Stimulated activated CD8-positive, alpha-beta memory T cell treated with anti-CD3 and anti-CD28 coated beads, Interleukin-2, amount 100 ng/mL, for 1 hour (primary cell): ENCODE measurements at places on chromosomes 1 and 21.

- DNase-seq: no peak
Measured at GRCh38 chr1:226779561-226779960, 40.5 kb upstream of the ITPKB start.

- DNase-seq: no peak
Measured at GRCh38 chr21:38459490-38459889, 38.8 kb downstream of the ERG start.

- DNase-seq: no peak
Measured at GRCh38 chr1:26470878-26471497, 1.3 kb upstream of the HMGN2 start.

DNA sequence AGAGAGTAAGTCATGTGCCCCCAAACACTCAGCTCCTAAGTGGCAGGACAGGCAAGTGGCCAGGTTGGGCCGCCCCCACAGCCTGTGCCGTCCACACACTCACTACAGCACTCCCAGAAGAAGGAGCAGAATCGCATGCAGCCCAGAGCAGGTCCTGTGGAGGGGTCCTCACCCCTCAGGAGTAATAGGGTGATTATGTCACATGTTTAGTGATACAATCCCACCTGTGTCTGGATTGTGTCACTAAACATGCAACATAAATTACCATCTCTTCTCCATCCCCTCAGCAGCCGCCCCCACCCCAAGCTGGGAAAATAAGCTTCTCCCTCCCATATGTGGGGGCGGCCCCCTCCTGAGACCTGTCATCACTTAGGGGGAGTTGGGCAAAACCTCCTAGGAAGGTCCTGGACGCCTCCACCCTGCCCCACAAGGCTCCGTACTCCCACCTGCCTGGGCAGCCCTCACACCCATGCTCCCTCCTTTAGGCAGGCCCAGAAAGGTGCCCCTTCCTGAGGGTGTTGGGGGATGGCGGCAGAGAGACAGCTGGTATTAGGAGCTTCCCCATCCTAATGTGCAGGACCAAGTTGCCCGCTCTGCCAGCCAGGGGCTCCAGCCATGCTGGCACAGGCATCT lies 56.9 kb downstream of the STUM start:
- DNase-seq: no peak

DNA sequence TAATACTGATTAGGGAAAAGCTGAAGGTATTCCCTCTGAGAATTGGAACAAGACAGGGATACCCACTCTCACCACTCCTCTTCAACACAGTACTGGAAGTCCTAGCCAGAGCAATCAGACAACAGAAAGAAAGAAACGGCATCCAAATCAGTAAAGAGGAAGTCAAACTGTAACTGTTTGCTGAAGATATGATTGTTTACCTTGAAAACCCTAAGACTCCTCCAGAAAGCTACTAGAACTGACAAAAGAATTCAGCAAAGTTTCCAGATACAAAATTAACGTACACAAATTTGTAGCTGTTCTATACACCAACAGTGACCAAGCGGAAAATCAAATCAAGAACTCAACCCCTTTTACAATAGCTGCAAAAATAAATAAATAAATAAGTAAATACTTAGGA lies 78.6 kb downstream of the EXTL2 start:
- no peak for DNase-seq

- DNase-seq: no peak
Measured at GRCh38 chr1:175866776-175867175, 123.4 kb upstream of the TNR start.

- no peak for DNase-seq
Measured at GRCh38 chr1:174911606-174912005, 88.1 kb upstream of the CACYBP start.

DNA sequence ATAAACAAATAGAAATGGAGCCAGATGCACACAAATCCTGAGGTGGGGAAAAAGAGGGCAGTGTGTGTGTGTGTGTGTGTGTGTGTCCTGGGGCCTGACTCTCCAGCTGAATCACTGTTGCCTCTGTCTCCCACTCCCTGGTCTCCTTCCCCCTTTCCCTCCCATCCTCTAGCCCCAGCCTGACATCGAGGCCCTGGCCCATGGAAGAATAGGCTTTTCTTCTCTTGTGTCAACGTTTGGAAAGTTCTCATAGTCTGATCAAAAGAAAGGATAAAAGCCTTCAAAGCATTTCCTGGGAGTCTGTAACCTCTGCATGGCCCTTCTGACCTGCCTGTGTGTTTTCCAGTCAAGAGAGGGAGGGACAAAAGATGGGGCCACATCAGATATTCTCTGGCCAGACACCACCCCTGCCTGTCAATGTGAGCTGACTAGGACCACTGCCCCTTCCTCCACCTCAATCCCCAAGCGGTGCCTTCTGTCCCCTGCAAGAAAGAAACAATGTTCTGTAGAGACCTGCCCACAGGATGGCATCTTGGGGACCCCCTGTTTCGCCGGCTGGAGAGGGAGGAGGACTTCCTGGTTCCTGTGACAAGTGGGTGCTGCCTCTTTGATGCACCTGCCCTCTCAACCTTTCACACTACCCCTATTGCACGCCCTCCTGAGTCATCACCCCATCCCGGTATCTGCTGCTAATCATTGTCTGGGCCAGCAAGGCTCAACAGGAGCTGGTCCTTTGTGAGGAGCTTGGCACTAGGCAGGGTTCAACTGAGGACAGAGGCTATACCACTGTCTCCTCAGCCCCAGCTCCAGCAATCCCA lies 16.2 kb downstream of the KCNJ10 start:
- no peak for DNase-seq

DNA sequence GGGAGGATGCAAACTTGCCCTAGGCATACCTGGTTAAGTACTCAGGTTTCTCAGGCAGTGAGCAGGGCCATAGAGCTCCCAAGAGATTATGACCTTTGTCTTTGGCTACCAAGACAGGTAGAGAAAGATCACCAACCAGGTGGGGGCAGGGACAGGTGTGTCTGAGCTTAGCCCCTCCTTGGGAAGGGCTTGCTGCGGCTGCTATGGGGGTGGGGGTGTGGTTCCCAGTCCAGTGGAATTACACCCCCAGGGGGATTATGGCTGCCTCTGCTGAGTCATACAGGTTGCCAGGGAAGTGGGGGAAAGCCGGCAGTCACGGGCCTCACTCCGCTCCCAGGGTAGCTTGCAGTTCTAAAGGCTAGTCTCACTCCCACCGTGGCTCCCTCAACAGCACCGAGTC lies 65.2 kb upstream of the FAM163A start:
- no peak for DNase-seq

DNA sequence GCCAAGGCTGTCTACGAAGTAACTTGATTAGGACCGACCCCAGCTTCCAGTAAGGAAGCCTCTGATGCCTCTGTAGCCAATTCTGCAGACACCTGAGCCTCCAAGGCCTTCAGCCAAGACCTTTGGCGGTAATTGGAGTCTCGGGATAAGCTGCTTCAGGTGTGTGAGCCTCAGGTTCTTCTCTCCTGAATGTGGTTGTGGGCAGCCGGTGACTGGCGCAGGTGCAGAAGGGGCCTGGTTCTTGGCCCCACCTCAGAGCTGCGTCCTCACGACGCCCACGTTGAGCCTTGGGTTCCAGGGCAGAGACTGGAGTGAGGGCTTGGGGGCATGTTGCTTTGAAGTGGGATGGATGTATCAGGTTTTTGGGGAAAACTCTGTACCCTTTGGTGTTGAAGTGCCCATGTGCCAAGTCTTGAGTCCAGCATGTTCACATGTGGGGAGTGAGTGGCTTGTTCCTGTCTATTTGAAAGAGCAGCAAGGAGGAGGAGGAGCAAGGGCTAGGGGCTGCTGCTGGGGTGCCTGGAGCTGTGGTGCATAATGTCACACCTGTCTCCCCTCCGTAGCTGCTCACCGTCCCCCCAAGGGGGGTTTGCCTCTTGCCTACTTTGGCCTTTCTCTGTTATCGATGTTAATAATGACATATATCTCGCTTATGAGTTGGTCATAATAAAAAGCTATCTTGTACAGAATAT lies 1.4 kb downstream of the PSEN2 start:
- no peak for DNase-seq

- DNase-seq: no peak
Measured at GRCh38 chr1:240597153-240597745, 14.7 kb downstream of the GREM2 start.

DNA sequence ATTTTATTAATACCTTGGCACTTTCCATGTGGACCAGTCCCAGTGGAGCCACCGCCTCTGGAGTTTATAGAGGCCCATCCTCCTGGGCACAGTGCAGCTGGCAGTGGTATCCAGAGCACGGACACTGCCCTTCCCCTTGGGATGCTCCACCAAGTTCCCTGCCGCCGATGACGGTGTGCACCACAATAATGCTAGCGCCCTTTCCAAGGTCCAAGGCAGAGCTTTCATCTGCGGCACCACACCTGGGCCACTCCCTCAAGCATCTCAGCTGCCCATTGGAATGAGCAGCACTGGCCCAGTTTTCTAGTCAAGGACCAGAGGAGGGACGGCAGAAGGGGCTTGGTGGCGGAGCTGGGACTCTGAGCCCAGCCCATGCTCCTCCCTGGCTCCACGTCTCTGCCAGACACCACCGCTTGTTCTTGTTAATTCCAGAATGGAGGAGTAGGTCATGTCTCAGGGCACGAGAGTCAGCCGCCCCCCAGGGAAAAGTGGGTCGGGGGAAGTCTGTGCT lies 24.5 kb downstream of the SIM2 start:
- DNase-seq: no peak

DNA sequence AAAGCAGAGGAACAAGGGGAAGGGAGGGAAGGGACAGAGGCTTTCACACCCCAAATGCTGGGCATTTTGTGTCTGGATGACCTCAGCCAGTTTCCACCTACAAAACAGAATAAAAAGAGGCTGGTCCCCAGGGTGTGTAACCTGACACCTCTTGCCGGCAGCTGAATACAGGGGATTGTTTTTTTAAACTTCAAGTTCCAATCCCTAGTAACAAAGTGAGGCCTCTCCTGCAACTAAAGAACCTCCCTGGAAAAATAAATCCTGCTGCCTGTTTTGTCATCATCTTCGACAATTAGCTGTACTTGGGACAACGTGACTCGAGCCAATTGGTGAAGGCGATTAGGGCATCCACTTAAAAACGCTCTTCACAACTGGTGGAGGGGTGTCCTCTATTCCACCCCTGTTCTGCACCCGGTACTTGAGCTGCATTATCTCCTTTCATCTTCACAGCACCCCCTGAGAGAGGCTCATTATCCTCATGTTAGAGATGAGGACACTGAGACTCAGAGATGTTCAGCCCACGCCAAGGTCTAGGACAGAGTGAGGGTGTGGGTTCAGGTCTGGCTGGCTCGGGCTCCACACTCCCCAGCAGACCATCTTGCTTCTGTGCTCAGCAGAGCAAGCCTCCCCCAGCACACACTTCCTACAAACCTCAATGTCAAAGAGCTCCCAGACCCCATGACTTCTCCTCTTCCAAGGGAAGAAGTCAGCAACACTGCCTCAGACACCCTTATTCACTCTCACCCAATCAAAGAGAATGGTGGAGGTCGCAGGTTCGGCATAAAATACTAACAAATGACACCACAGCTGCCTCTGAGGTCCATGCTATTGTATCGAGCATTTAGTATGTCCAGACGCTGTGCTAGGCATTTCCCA lies 15.2 kb downstream of the ITPKB start:
- DNase-seq: no peak

GRCh38 chr1:148294116-148294807 lies 142.2 kb upstream of the NBPF11 start:
- DNase-seq: no peak

DNA sequence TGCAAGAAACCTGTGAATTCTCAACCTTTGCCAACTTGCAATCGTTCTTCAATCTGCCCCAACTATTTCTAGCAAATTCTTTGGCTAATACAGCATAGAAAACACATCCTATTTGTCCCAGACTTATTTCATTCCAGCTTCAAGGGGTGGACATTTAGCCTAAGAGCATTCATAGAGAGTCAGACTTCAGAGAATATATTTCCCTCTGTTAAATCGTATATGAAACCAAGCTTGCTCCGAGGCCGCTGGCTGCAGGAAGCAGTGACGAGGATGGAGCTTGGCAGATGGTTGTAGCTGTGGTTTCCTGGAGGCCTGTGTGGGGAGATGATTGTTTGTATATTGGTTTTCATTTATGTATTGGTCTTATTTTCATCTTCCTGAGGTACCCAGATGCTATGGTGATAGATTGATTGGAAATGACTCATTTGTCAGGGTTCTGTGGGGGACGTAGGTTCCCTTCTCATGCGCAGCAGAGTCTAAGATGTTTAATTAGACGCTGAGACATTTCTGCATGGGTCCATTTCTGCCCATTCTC lies 26.1 kb downstream of the MAN1C1 start:
- DNase-seq: peak; percentile 23

- no peak for DNase-seq
Measured at GRCh38 chr1:54763816-54764132, 549 bp downstream of the PARS2 start.

DNA sequence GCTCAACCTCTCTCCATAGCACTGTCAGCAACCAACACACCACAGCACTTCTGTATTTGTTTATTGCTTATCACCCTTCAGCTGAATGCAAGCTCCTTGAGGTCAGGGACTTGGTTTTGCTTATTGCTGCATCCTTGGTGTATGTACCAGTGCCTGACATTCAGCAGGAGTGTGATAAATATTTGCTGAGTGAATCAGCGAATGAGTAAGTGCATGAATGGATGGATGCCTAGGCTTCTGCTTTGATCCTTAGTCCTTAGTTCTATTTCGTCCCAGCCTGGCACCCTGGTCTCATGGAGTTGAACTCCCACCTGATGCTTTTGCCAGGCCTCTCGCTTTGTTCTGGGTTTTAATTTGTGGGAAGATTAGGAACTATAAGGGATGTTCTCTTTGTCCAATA lies 88.2 kb downstream of the ZSCAN20 start:
- no peak for DNase-seq

GRCh38 chr21:25691976-25692375 lies 42.7 kb downstream of the ATP5PF start:
- DNase-seq: no peak

DNA sequence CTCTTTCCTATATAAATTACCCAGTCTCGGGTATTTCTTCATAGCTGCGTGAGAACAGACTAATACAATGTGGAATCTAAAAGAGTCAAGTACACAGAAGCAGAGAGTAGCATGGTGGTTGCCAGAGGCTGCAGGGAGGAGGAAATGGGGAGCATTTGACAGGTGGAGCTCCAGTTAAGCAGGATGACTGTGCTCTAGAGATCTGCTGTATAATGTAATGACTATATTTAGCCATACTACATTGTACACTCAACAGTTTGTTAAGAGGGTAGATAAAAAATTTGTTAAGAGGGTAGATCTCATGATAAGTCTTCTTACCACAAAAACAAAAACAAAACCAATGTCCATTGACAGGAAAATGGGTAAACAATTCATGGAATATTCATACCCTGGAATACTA lies 82.1 kb downstream of the MT1HL1 start:
- DNase-seq: no peak

- no peak for DNase-seq
Measured at GRCh38 chr1:18947570-18947969, 8.9 kb downstream of the IFFO2 start.

- no peak for DNase-seq
Measured at GRCh38 chr1:165456114-165456513, 11.2 kb upstream of the RXRG start.

GRCh38 chr21:42763581-42764442 lies 110.4 kb downstream of the PDE9A start:
- no peak for DNase-seq
